ENCODE measurements at places on chromosomes 2 and 18. TPM values are rescaled to one million over a fixed set of nuclear protein-coding genes. Genes with fewer than 3 reads are reported as not detected.

GRCh38 chr2:61959381-61960293 is 54.2 kb downstream of the COMMD1 start:
- no peak for DNase-seq

DNA sequence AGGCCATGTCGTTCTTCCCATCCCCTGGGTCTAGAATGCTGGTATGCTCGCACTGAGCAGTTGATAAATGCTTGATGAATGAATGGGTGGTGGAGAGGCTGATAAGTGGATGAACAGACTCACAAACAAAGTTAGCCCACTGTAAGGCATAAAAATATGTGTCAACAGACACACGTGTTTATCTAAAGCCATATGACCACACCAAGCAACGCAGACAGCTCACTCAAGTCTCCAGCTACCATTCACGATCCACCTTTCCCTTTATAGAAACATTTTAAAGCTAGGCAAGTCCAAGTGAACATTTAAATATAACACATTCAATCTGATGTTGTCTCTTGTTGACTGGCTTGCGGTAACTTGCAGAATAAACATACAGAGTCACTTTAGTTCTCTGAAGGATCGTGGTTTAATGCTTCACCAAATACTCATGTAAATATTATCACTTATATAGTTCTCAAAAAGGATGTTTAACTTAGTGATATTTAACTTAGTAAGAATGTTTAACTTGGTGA is 105.5 kb downstream of the NOL10 start:
- no peak for DNase-seq

DNA sequence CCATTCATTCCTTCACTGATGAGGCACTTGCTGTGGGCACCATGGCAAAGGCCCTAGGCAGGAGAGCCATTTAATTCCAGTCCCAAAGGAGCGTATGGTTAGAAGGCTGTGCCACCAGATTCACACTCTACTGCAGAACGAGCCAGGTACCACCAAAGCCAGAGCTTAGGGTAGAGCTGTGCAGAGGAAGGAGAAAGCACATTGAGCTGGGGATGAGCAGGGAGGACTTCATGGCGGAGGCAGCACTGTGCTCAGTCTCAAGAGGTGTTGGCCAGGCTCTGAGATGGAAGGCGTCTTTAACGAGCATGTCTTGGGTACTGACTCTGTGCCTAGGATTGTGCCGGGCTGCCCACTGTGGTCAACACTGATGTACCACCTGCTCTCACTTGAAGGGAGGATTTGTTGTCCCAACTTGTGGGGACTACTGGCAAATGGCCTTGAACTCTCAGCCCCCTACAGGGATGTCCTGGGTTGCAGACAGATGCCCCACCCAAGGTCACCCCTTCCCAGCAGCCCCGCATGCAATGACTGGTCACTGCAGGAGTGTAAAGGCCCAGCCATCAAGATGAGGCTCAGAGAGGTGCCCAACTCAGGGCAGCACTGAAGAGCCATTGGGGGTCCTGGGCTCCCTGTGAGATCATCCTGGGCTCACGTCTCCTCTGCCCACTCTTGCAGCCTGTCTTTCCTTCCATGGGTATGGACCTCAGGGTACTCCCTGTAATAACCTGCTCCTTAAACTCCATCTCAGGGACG is 251.4 kb downstream of the GLI2 start:
- no peak for DNase-seq

SH3BP4 gene
- 19.2 TPM for total RNA-seq

GRCh38 chr18:60471652-60472051 is 99.1 kb upstream of the MC4R start:
- no peak for DNase-seq

ATP6V1B1 gene
- not detected for total RNA-seq

DNA sequence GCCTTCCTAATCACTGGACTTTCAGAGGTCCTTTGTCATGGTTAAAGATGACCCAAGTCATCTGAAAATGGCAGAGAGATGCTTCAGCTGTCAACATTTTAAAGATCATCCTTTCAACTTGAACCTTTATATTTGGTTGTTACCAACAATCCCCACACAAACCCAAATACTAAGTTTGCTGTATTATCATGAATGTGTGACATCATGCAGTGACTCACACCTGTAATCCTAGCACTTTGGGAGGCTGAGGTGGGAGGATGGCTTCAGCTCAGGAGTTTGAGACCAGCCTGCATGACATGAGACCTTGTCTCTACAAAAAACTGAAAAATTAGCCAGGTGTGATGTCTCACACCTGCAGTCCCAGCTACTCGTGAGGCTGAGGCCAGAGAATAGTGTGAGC is 55.2 kb upstream of the NRP2 start:
- DNase-seq, result no peak

CNDP1 gene
- 0.22 TPM for total RNA-seq

- DNase-seq, result no peak
Observed at GRCh38 chr2:38619458-38620164, 16.9 kb upstream of the HNRNPLL start.
